ENCODE measurements at places on chromosomes 4 and X.

- no peak for DNase-seq
These were observed 3.0 kb upstream of the SPATA4 start for GRCh38 chr4:176198316-176198903.

GRCh38 chr4:169009286-169010124 is 550 bp downstream of the CBR4 start:
- DNase-seq: peak; percentile 86

- DNase-seq: peak; percentile 57
These were observed 69.7 kb upstream of the PPP3CA start for GRCh38 chr4:101417046-101417445.

DNA sequence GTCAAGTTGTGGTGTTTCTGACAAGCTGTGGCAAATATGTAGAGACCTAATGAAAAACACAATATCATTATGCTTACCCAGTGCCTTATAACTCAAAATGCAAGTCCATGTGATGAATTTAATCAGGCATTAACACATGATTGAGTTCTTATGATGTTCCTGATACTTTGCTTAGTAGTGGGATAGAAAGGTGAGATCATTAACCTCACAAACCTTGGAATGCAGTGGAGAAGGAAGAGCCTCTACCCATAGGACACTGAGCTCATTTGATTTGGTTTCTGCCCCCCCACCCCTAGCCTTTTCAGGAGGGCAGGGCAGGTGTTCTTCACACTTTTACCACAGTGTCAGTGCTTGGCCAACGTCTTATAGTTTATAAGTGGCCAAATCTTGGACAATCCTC is 683.6 kb upstream of the CPEB2 start:
- DNase-seq: no peak

GRCh38 chrX:123331349-123331748 is 147.3 kb downstream of the GRIA3 start:
- no peak for DNase-seq

- DNase-seq: no peak
These were observed 236.9 kb downstream of the AR start for GRCh38 chrX:67780694-67781109.

DNA sequence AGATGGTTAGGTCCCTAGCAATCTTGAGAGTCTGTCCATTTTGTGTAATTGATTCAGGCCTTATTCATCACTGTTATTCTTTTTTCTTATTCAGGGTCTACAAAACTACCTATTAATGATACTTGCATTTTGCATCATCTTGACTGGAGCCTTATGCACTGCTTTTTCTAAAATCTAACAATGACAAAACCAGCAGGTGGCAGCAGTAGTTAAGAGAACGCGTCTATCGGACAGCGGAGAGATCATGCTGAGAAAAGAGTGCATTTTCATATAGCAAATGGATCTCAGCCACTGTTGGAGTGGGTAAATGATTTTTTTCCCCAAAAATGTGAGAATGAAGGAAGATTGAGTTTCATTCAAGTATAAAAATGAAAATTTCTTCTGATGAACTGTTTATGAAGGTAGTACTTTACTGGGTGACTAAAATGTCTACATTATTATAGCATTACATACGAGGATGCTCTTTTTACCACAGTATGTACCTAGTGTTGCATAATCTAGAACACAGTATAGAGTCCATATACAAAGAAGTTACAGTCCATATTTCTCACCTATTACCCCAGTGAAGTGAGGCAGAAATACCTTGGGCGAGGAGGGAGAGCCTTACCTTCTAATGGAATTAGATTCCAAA is 43.2 kb downstream of the TMEM144 start:
- peak; percentile 59 for DNase-seq

GRCh38 chrX:118420462-118420861 is 74.6 kb downstream of the WDR44 start:
- DNase-seq: no peak

DNA sequence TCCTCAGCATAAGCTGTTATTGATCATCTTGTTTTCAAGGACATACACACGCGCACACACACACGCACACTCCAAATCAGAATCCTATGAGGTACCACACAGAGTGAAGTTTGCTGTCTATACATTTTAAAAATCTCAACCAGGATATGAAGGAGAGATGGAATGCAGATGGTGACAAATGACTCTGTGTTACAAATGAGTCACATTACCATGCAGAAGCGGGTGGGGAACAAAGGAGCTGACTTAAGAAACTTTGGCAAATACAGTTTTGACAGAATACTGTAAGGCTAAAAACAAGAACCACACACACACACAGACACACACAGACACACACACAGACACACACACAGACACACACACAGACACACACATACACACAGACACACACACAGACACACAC is 81.7 kb downstream of the RELL1 start:
- DNase-seq: no peak

DNA sequence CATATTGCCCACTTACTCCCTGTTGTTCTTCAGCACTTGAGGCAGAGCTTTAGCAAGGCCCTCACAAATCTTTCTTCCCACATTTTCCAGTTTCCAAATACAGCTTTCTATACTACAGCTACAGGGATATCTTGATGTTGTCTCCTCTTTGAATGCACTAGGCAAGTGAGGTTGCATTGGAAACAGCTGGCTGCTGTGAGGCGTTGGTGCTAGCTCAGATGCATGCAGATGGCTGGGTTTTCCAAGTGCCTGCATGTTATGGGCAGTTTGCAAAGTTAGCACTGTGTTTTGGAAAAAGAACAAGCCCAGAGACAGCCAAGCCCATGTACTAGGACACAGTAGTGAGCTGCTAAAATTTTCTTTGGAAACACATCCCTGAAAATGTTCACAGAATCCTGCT is 315.1 kb upstream of the RASGEF1B start:
- DNase-seq: no peak

GRCh38 chr4:172709376-172709775 is 459.2 kb upstream of the GALNT7 start:
- no peak for DNase-seq

- no peak for DNase-seq
These were observed 324.2 kb downstream of the TMA16 start for GRCh38 chr4:163818673-163819072.

- no peak for DNase-seq
These were observed 112.3 kb upstream of the GALNT7 start for GRCh38 chr4:173056271-173056670.

GRCh38 chrX:30735839-30736238 is 82.6 kb downstream of the GK start:
- peak; percentile 87 for DNase-seq

GRCh38 chr4:158775091-158775651 is 6.3 kb downstream of the FNIP2 start:
- DNase-seq: no peak

DNA sequence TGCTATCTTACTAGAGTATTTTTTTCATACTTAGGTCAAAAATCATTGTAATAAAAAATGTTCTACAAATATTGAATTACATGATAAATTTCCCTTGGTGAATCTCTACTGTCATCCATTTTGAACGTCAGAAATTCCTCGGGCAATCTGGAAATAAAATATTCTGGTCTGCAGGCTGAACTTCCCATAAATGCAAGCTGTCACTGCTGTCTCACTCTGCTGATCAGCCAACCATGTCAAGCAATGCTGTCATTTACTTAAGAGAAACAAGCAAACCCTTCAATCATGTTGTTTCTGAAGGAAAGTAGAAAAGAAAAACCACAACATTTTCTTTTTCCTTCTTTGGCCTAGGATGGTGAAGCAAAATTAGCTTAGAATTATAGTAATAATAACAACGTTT is 514.2 kb upstream of the GALNT7 start:
- DNase-seq: no peak

- DNase-seq: peak; percentile 56
These were observed 170.7 kb downstream of the SLIT2 start for GRCh38 chr4:20422398-20422797.

- no peak for DNase-seq
These were observed 2.4 kb downstream of the CNKSR2 start for GRCh38 chrX:21376636-21377035.

DNA sequence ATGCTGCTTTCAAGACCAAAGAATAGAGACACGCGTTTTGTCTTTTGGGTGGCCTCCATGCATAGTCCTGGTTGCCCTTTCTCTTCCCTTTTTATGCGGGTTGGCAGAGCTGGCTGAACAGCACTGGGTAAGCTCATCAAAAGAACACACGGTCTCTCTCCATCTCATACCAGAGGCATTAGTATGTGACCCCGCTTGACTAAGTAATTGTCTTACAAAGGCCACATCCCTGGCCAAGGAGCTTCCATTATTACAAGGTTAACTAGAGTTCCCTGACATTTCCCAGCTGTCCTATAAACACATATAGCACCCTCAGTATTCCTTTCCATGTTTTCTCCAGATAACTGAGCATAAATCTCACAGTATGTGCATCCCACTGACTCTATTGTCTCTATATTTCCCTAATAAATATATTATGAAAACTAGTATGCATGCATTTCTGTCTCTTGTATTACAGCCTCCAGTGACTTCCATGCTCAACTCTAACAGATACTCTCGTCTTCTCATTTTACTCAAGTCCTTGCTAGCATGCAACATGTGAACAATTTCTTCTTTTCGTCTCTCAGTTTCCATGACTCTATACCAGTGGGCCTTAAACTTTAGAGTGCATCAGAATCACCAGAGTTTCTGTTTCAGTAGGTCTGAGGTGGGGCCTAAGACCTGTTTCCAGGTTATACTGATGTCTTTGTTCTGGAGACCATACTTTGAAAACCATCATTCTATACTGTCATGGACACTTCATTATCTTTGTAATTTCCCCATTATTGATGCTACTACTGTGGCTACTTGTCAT is 247.7 kb upstream of the ARSJ start:
- no peak for DNase-seq

DNA sequence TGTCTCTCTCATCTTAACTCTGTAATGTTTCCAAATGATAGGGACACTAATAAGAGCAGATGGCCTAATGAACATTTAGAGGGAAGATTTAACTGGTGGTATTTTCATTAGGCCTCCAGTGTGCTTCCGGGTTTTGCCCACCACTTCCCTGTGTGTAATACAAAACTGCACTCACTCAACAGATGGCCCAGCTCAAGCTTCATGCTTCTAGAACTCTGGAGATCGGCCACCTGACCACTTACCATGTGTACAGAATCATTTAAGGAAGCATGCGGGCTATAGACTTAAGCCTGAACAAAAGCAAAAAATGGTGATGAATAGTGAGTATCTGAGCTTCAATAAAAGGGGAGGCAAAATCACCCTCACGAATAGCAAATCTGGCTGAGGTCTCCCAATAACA is 89.3 kb downstream of the SH2D1A start:
- no peak for DNase-seq

DNA sequence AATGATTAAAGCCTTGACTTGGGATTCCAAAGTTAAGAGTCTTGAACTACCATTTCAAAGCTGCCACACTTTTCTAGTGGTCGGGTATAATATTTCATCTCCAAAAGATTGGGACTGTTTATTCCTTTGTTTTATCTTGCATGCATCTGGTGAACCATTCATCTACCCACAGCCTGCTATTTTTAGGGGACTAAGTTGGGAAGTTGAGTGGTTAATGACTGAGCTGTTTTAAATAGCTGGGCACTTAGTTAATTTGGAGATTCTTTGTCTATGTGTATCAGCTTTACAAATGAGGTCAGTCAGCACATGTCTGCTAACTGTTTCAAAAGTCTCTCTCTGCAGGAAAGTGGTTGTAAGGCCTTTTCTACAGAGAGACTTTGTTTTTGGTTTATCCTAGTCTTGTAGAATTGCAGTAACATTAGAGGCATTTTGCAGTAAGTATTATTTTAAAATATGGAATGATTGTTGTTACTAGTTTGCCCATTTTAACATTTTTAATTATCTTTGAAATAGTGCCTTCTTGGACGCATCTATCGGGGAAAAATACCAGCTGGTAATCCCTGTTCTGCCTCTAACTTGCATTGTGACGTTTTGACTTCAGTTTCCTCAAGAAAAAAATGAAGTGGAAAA is 8.2 kb downstream of the BMP2K start:
- DNase-seq: no peak

DNA sequence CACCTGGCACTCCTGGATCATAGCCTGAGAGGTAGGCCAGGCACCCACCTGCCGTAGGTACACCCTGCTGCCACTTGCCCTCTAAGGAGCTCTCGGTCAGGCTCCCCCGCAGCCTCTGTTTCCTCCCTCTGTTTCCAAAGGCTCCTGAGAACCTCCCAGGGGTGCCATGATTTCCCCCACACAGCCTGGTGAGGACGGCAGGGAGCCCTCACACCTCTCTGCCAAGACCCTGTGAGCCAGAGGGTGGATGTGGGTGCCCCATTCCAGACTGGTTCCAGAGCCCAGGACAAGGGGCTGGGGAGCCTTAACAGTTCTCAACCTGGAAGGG is 1.6 kb upstream of the ABLIM2 start:
- DNase-seq: no peak

DNA sequence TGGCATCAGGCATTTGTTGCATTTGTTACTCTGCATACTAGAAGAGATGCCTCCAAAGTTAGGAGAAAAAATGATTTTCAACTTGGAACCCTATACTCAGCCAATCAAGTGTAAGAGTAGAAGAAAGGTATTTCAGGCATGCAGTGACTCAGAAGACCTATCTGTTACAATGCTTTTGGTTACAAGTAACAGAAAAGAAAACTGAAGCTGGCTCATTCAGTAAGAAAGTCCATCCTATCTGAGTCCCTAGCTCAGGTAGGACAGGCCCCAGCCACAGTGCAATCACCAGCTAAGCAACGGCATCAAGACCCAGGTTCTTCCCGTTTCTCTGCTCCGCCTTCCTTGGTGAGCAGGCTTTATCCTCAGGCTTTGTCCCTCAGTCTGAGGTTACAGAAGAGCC is 23.3 kb downstream of the MECP2 start:
- DNase-seq: no peak

GRCh38 chrX:40088299-40088625 is 9.5 kb downstream of the BCOR start:
- no peak for DNase-seq

GRCh38 chrX:71998836-71999509 is 88.3 kb downstream of the NHSL2 start:
- no peak for DNase-seq

GRCh38 chr4:112418092-112418491 is 97.9 kb downstream of the NEUROG2 start:
- DNase-seq: no peak

- DNase-seq: no peak
These were observed 432.0 kb upstream of the SLIT2 start for GRCh38 chr4:19819737-19820136.

DNA sequence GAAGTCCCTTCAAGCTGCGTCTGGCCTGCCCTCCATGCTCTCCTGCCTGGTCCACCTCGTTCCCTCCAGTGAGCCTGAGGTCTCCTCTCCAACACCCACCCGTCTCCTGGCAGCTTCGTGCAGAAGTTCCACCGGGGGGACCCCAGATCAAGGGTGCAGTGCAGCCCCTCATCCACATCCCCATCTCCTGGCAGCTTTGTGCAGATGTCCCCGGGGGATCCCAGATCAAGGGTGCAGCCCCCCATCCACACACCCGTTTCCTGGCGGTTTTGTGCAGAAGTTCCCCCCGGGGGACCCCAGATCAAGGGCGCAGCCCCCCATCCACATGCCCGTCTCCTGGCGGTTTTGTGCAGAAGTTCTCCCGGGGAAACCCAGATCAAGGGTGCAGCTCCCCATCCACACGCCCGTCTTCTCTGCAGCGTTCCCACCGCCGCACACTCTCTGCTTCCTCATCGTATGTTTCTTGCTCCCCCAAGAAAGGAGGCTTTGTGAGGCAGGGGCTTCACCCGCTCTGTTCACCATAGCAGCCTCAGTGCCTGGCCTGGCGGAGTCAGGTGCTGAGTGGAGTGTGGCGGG is 35.7 kb downstream of the PIGG start:
- DNase-seq: no peak

All from activated CD8-positive, alpha-beta memory T cell treated with anti-CD3 and anti-CD28 coated beads for 24 hours (primary cell).